OCI-LY7 (cell line): ENCODE measurements at places on chromosomes 12 and 14. TPM values are rescaled to one million over a fixed set of nuclear protein-coding genes. Genes with fewer than 3 reads are reported as not detected.

BCL11B gene
- not detected in 2 replicates for total RNA-seq

DNA sequence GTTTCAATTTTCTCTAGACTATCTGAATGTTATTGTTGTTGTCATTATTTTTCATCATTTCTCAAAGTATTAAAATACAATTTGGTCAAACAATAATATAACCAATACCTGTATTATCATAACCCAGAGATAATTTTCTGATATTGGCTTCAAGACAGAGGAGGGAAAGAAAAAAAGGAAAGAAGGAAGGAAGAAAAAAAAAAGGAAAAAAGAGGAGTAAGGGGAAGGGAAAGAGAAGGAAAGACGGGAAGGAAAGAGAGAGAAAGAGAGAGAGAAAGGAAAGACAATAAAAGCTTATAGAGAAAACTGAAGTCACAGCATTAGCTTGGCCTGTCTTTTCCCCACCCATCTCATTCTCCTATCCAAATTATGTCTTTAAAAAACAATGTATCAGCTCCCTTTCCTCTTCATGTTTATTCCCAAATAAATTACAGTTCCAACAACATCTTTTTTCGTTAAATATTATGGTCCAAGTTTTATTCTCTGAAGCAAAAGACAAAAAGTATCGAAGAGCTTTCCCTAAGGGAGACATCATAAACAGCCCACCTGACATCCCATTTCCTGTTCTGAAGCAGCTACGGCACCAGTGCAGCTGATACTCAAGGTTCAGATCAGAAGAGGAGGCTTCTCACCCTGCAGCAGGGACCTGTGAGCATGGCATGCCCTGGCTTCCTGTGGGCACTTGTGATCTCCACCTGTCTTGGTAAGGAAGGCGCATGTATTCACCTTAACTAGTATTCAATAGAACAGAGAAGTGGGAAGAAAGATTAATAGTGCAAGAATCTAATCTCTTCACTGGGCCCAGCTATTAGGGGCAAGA is 308.3 kb downstream of the DAD1 start:
- peak; percentile 64 for DNase-seq

GRCh38 chr12:131345521-131346436 is 365.1 kb upstream of the SFSWAP start:
- no peak for DNase-seq

- peak; percentile 74 for DNase-seq
These were observed 57.2 kb upstream of the MAX start for GRCh38 chr14:65159281-65160062.
